Neural progenitor cell (in vitro differentiated cells): ENCODE measurements at places on chromosomes 3 and 15.

DNA sequence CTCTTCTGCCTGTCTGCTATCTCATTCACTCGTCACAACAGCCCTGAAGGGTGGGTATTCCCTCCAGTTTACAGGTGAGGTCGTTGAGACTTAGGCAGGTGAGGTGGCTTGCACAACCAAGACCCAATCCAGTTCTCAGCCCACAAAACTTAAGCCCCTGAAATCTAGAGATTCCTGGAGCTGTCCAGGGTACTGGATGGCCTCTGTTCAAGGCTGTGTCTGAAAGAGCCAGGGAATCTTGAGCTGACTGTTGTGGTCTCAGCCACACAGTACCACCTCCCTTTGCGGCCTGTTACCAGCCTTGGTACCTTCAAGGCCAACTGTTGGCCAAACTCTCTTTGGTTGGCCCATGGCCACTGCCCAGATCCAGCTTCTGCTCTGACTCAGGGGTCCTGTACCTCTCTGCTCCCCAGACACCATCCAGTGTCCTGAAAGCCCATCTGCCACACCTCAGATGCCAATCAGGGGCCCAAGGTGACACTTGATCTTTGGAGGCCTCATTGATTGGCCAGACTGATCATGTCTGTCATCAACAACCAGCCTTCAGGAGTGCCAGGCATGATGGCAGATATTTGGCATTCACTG, 10.9 kb upstream of the FAM107A start:
- DNase-seq = peak; percentile 82

DNA sequence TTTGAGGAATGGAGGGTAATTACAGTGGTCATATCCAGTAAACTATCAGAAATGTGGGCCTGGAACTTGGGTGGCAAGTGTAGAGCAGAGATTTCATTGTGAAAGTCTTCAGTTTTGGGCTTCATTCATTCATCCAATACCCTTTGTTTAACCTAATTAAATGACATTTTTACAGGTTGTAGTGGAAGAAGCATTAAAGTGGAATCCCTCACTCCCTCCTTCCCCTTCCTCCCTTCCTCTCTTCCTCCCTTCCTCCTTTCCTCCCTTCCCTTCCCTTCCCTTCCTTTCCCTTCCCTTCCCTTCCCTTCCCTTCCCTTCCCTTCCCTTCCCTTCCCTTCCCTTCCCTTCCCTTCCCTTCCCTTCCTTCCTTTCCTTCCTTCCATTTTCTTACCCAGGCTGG, 219.3 kb downstream of the PDCD6IP start:
- DNase-seq = no peak

DNA sequence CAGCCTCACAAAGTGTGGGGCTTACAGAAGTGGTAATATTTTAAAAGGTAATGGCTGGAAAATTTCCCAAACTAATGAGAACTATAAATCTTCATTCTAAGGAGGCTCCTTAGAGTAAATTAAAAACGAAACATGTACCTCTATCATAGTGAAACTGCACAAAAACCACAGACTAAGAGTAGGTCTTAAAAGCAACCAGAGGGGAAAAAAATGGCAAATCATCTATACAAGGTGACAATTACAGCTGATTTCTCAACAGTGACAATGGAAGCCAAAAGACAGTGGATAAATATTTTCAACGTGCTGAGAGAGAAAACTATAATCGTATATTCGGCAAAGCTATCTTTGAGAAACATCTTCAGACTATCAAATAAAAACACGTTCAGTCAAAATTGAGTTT, 20.6 kb downstream of the HEG1 start:
- no peak for DNase-seq

DNA sequence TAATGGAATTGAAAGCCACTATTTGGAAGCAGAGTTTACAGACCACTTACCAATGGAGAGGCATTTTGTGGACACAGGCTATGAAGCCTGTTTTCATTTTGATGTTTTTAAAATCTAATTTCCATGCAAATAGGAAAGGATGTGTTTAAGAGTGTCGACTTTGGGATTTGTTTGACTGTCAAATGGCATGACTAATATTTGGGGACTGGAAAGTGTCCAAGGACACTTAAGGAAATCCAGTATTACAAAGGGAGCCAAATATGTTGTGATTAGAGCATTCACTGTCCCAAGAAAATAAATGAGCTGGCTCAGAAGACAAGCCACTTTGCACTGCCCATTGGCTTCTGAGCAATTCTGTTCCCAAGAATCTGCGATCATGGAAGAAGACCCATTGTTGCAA, 34.0 kb upstream of the SLC6A11 start:
- no peak for DNase-seq

DNA sequence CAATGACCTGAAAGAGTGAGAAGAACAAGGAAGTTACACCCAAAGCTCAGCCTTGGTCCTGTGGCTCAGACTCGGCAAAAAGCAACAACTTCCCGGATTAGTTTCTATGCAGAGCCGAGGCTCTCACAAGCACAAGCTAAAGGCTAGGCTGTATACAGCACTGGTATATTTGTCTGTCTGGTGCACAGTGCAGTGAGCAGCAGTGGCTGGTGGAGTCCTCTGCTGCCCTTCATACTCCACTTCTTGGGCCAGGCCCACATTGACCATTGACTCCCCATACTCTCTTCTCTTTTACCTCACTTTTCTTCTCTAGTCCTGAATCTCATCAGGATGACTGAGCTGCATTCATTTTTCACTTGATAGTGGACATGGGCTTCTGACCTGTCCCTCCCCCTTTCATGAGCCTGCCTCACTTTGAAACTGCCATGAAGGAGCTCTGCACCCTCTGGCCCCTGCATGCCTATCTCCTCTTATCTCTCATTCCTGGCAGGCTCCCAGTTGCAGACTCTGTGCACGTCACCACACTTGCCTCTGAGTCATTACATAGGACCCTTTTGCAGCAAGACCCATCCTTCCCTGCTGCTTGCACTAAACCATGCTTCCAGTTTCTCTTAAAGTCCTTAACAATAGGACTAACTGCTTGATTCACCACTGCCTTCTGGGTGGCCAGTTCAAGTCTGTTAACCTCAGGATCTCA, 379.3 kb downstream of the NTRK3 start:
- DNase-seq = no peak

DNA sequence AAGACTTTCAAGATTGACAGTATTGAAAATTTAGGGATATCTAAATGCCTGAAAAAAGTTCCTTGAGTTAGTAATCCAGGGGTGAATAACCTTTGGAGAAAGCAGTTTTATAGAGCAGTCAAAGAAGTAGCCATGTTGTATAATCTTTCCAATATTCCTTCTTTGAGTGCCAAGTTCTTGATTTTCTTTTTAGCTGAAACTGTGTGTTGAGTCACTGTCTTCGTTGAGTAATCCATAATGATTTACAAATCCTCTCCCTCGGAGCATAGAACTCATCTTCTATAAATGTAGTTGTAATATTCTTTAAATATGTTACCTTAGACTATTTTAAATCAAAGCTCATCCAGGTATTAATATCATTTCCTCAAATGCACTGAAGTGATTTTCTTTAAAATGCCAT, 135.2 kb downstream of the BBX start:
- DNase-seq = no peak

GRCh38 chr3:96069065-96069464, 745.3 kb upstream of the EPHA6 start:
- no peak for DNase-seq

- no peak for DNase-seq
Observed at GRCh38 chr15:65914386-65914785, 45.1 kb downstream of the RAB11A start.

DNA sequence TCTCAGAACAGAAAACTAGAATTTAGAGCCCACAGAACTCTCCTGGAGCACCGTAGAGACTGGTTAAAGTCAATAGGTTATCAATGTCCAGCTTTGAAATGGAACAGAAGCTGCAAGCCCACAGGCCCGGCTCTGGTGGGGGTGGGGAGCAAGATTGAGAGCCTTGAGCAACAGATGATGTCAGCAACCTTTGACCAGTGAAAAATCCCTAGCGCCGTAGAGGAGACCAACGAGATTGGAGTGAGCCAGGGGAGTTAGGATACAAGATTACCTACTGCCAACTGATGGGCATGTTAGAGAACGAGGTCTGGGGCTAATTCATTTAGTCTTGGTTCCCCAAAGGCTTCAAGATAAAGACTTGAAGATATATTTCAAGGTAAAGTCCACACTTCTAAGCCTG, 345.5 kb upstream of the LMCD1 start:
- DNase-seq = no peak

DNA sequence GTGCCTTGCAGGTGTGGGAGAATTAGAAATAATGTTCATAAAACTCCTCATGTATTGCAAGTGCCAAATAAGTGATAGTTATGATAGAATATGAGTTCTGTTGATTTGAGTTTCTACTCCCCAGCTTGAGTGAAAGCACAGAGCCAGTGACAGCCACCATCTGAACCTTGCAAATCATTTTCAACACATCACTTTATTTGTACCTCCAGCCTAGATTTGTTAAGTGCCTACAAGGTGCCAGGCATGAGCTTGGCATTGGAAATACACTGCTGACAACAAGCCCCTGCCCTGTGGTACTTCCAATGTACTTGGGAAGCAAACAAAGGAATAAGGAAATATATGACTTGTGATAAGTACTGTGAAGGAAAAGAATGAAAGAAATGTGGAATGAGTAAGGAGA, 17.0 kb downstream of the FEZF2 start:
- DNase-seq = no peak
